ENCODE measurements at places on chromosomes 3 and 15.

- DNase-seq, result no peak
These were observed 200.8 kb upstream of the IL12A start for GRCh38 chr3:159787794-159788205.

GRCh38 chr3:139930211-139930610, 4.8 kb upstream of the CLSTN2 start:
- DNase-seq, result no peak

- no peak for DNase-seq
These were observed 698.5 kb downstream of the OTOL1 start for GRCh38 chr3:162195147-162195546.

GRCh38 chr15:39078026-39078425, 502.9 kb upstream of the THBS1 start:
- no peak for DNase-seq

- DNase-seq, result no peak
These were observed 61.4 kb downstream of the TTBK2 start for GRCh38 chr15:42858999-42859789.

- DNase-seq, result no peak
These were observed 402.0 kb upstream of the TBL1XR1 start for GRCh38 chr3:177599326-177599725.

DNA sequence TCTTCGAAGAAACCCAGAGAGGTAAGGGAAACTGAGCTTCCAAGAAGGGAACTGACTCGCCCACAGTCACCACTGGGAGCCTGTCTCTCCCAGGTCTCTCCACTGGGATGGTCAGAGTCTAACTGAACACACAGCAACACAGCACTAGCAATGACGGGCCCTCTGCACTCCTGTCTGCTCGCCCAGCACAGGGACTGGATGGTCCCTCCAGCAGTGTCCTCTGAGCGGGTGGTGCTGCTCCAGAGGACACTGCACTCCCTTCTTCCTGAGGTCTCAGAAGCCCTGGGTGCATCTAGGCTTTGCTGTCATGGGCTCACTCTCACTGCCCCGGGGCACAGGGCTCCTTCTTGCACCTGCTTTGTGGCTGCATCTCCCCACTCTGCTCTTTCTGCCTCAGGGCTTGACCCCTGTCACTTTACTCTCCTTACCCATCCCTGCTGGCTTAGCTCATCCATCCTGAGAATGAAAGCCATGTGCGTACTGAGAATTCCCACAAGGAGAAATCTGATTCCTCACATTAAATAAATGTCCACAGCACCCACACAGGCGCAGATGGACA, 356.6 kb downstream of the GABRG3 start:
- no peak for DNase-seq

GRCh38 chr3:122003112-122003511, 18.9 kb downstream of the ILDR1 start:
- DNase-seq, result no peak

- DNase-seq, result no peak
These were observed 12.0 kb downstream of the DNAJC19 start for GRCh38 chr3:180977498-180977897.

DNA sequence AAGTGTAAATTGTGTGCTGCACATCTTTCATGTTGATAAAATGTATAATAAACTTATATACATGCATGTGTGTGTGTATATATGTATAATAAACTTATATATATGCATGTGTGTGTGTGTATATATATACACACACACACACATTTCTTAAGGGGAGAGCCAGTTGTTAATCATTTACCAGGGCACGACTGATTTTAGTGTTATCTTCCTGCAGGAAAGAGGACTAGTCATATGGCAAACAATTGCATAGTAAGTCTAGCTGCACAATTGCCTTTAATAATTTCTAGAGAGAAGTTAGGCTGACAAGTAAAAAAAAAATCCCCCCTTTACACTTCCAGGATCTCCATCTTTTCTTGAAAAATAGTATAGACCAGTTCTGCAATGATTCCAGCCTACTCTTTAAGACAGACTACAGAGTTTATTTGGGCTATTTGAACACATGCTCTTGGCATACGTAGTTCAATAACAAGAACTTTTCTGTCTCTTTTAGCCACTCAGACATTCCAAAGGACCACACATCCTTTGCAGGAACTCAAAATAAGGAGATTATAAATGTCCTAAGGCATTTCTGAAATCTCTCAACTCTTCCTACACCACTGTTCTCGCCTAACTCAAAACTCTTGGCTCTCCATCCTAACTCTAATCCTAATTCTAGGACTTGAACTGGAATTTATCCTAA, 163.6 kb upstream of the SETMAR start:
- DNase-seq, result no peak

GRCh38 chr3:54873059-54874010, 54.5 kb downstream of the LRTM1 start:
- DNase-seq, result no peak

GRCh38 chr3:46184469-46184868, 23.6 kb downstream of the CCR1 start:
- no peak for DNase-seq

DNA sequence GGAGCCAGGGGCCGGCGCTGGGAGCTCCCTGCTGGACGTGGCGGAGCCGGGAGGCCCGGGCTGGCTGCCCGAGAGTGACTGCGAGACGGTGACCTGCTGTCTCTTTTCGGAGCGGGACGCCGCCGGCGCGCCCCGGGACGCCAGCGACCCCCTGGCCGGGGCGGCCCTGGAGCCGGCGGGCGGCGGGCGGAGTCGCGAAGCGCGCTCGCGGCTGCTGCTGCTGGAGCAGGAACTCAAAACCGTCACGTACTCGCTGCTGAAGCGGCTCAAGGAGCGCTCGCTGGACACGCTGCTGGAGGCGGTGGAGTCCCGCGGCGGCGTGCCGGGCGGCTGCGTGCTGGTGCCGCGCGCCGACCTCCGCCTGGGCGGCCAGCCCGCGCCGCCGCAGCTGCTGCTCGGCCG, 1.5 kb downstream of the SMAD6 start:
- peak; percentile 28 for DNase-seq

GRCh38 chr3:52649461-52650210, 36.1 kb downstream of the PBRM1 start:
- no peak for DNase-seq

DNA sequence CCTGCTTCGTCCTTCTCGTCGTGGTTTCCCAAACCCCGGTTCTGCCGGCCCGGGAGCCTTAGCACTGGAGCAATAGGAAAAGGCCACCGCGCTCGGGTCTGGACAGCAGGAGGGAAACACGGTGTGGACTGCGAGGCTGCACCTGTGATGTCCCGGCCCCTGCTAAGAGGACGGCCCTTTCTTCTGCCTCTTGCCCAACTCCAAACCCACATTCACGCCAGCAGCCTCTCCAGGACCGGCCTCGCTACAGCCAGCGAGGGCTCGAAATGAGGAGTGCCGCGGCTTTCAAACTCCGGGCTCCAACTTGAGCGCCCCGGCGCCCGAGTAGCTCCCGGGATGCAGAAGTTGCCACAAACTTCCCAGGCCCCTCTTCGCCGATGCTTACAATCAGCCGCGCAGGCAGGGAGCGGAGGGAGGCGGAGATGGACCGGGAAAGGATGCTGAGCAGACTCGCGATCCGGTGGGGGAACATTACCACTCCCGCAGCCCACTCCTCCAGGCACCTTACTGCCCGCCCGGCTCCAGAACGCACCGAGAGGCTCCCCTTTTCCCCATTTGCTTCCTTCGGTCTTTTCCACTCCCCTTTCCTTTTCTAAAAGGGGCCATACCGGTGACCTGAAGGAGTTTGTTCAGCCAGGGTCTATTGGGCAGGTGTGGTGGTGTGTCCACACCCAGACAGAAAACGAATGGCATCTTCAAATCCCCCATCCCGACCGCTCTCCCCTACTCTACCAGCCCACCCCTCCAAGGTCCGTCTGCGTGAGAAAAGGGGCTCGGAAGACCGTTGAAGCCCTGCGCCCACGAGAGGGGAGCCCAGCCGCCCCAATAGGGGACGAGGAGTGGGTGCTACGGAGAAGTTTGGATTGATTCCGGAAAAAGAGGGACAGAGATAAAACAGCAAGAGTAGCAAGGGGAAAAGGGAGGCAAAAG, 18.8 kb upstream of the SATB1 start:
- DNase-seq, result peak; percentile 13

DNA sequence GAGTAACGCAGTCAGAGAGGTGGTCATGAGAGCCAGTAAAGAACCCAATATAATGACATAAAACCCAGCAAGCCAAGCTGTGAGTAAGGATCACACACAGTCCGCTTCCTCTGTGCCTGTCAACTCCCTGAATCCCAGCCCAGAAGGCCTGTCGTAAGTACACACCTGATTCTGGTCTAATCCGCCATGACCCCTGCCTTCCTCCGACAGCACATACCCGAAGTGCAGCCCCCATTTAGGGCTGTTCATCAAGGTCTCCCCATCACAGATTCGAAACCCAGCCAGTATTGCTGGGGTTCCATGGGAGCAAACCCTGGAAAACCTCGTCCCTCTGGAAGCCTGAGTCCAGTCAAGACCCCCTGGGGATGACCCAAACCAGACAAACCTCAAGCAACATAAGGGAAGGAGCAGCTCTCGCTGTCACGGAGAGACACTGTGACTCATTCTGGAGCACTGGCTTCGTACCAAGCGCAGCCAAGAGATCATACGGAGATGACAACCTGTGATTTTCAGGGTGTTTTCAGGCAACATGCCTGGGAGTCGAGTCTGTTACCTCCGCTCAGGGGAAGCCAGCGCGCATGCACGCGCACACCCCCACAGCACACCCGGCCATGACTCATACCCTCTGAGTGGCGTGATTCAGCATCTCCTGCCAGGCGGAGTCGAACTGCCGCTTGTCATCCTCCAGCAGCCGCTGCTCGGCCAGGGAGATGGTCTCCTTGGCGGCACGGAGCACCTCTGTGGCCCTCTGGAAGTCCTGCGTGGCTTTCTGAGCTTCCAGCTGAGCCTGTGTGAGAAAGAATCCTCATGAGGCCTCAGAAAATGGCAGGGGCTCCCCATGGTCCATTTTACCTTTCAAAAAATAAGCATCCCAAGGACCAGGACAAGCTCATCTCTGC, 63.0 kb downstream of the SH3BP5 start:
- no peak for DNase-seq

GRCh38 chr15:35427091-35427490, 118.9 kb downstream of the DPH6 start:
- DNase-seq, result no peak

DNA sequence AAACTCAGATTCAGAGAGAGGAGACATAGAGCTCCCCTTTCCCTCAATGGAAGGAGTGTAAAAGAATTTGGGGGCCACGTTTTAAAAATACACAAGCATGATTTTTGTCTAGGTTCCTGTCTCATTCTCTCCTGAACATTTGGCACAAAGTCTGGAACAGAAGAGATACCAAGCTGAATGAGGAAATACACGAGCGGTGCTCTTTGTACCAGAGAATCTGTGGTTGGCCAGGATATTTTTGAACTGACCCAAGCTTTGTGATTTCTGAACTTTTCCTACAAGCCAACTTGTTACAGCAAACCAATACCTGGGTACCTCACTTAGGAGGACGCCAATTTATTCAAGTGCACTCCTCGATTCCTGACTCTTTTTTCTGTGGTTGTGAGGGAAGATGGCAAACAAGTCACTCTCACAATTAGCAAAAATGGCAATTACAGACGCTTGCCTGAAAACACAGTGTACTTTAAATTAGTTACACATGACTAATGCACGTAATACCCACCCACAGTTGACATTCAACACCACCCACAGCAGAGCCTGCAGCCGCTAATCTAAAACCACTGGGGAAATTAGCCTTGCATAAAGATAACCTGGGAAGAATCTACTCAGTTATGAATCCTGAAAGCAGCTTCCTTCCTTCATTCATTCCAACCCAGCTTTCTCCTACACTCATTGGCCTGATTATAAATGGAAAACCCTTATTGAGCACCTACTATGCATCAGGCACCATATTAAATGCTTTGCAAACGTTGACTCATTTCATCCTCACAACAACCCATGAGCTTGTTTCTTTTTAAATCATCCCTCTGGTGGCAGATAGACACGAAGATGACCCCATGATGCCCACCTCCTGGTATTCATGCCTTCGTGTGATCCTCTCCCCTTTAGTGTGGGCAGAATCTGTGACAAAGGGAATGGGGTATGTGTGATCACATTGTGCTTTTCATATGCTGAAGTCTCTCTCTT, 293.5 kb downstream of the KBTBD8 start:
- DNase-seq, result no peak

GRCh38 chr3:187352581-187353575, 15.3 kb upstream of the RTP4 start:
- no peak for DNase-seq

GRCh38 chr3:97817965-97818364, 3.8 kb upstream of the CRYBG3 start:
- DNase-seq, result peak; percentile 99

- no peak for DNase-seq
These were observed 345.4 kb downstream of the ERC2 start for GRCh38 chr3:56122911-56123310.

- no peak for DNase-seq
These were observed 96.4 kb downstream of the NSUN3 start for GRCh38 chr3:94159062-94159828.

- DNase-seq, result no peak
These were observed 220.7 kb upstream of the GAP43 start for GRCh38 chr3:115402651-115403050.

GRCh38 chr3:101695779-101696372, 9.4 kb upstream of the RPL24 start:
- no peak for DNase-seq

- DNase-seq, result no peak
These were observed 22.8 kb downstream of the AMOTL2 start for GRCh38 chr3:134351427-134351826.

DNA sequence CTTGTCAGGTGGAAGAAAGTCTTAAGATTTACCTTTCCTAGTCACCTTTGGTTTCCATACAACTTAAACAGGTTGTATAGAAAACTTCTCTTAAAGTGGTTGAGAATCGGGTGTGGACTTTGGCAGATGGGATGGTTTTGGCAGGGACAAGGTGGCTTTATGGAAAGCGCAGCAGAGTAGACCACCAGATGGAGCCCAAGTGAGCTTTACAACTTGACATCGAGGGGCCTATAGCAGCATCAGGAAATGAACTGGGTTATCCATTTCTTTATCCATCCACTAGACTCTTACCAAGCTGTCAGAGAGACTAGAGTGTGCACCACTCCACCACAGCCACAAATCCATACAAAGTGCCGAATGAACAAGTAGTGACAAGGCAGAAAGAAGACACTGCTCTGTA, 85.3 kb upstream of the MBNL1 start:
- DNase-seq, result peak; percentile 77

- no peak for DNase-seq
These were observed 33.8 kb downstream of the MRAS start for GRCh38 chr3:138381950-138382715.

DNA sequence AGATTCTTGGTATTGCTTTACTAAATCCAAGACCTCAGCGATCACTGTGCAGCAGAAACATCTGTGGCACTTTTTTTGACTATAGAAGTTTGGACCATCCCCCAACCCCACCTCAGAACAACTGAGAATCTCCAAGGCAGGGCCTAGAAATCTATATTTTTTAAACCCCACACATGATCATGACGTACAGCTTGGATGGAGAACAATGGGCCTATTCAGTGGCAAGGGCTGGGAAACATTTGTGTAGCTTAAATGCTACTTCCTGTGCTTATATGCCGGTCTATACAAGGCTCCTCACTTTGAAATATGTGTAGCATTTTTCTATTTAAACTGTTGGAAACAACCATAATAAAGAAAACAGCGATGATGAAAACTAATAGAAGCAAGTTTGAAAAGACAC, 55.1 kb upstream of the SPRED1 start:
- DNase-seq, result no peak

All from NCI-H1105 treated with DMSO at 0.1 percent for 48 hours (cell line).